ENCODE measurements at places on chromosomes 7 and 10.
A peak's percentile ranks its signal among the peaks of the same experiment; 100 is the strongest.

DNA sequence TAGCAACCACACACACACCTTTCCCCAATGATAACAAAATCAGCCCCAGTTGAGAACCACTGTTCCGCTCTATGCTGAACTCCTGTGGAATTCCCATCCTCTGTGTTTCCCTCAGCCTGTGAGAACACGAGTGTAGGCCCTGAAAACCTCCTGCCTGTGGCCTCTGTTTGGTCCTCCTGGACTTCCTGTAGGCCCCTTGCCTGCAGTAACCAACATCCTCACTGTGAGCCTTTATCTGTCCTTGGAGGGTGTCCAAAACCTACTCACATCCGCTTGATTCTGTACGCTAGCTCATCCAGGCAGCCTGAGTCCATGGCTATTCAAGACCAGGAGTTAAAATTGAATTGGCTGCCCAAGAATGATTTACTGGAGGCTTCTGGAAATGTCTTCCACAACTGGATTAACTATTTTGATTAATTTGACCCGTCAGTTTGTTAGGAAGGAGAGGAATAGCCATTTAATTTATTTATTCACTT lies 149.8 kb downstream of the AKR1D1 start:
- DNase-seq: peak; percentile 38

- no peak for DNase-seq
Observed at GRCh38 chr7:144048648-144049047, at the start of gene OR2A5. Gene OR2A5 (plus strand): TSS chr7:144048948. CDS start chr7:144050402, 1,454 bp downstream.

- no peak for DNase-seq
Observed at GRCh38 chr7:7529328-7529727, 6.3 kb downstream of the COL28A1 start.

DNA sequence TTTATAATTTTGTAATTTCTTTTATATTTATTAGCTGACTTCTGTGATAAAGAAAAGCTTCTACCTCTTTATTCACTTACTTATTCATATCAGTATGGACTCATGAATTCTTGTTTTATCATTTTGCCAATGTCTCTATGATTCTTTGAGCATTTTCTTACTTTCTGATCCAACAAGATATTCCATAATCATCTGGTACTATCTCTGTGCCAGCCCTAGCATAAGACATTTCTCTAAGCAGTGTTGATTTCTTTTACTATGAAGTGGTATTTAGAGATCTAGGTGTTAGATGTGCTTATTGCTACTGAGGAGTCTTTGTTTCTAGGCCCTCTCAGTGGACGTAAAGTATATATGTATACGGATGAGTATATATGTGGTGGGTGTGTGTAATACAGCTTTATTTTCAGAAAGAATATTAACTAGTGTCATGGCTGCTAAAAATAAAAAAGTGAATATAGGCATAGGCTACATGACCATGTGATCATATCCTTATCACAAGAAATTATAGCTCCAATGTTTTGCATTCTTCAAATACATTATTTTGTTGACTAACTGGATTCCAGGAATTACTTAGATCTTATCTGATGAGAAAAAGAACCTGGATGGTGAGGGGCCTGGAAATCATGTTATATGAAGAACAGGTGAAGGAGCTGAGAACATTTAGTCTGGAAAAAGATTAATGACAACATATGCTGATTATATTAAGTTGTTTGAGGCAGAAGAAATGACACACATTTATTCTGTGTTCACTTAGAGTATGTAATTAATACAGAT lies 13.1 kb downstream of the PHTF2 start:
- no peak for DNase-seq

DNA sequence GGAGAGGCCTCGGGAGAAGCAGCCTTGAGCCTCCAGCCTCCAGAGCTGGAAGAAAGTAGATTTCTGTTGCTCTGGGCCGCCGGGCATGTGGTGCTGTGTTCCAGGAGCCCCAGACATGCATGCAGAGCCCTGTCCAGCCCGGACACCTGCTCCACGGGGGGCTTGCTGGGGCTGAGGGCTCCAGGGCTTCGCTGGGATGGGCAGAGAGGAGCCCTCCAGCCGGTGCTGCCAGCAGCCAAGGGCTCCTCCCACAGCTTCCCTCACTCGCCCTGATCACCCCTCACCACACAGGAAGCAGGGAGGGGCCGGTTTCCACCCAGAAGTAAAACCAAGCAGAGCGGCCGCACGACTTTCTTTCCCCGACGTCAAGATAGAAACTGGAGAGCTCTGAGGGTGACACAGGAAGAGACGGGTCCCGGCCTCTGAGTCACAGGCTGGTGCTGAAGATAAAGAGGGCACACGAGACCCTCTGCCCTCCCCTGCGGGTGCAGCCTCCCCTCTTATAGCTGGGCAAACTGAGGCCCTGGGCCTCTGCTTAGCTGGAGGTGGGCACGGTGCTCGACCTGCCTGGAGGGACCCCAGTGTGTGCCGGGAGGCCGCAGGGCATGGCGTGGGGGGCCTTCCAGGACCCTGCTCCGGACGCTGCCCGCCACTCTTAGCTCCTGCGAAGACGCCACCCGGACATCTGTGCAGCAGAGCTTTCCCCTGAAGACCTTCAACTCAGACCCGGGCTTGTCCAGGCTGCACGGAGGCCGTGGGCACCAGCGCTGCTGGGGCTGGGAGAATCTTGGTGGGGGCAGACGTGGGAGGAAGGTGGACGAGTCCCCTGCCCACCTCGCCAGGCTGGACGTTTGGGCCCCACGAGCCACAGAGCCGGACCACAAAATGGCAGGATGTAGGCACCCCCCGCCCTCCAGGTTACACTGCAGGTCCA lies 31.1 kb downstream of the ADAP1 start:
- DNase-seq: peak; percentile 53

GRCh38 chr10:133213641-133214467 lies 16.2 kb upstream of the UTF1 start:
- DNase-seq: no peak

DNA sequence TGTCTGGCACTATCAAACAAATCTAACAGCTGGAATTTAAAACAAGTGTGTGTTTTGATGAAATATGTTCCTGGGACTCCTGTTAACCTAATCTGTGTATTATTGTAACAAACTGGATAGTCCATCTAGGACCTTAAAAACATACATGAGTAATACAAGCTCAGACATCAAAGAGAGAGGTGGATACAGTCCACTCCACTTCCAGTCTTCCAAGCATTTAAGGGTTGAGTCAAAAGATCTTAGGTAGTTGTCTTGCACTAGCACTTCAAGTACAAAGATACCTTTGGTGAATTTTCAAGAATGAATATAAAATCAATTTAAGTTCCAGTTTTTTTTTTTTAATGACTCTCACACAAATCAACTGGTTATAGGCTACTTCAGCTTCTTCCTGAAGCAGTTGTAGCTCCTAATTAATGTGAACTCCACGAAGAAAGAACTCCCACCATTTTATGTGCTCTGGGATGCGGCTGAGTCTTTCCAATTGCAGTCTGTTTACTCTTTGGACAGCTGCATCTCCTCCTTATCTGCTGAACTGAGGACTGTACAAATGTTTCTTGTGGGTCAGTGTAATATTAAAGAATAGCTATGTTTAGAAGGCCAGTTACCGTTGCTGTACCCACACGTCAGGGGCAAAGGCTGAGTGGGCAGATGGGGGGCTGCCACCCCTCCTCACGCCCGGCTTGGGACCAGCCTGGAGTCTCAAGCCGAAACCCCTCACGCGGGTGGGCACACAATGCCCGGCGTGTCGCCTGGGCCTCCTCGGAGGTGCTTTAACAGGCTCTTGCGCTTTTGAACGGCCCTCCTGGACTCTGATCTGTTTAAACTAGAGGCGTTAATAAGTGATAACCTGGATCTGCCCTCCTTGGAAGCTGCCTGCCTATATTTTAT lies 2.9 kb upstream of the IGF2BP3 start:
- no peak for DNase-seq

Measured in foreskin melanocyte (primary cell).